ENCODE measurements at places on chromosomes 1 and 21. TPM values are rescaled to one million over a fixed set of nuclear protein-coding genes. Genes with fewer than 3 reads are reported as not detected.

DNA sequence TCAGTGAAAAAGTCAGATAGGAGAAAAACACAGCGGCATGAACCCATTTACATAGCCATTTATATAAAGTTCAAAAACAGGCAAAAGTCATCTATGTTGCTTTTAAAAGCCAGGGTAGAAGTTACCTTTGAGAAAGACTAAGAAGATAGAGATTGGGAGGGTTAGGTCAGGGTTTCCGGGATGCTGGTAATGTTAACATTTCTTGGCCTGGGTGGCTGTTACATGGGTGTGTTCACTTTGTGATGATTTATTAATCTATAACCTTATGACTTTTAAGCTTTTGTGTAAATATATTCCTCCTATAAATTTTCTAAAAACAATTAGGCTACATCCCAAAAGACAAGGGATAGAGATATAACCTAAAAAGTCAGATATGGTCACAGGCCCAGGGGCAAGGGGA is 15.0 kb upstream of the FAM20B start:
- no peak for DNase-seq

DNA sequence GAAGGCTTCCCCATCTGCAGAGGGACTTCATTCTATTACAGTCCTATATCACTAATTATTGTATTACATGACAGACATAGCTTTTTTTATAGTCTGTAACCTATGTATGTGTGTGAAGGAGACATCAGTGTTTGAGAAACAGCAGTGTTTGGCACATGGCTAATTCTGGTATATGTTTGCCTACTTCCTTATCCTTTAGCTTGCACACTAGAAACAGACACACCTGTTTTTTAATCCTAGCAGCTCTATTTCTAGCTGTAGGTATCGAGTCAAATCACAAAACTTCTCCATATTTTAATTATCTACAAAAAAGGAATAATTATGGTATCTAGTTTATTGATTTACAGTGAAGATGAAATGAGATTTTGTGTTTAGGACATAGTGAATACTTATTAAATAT is 129.4 kb upstream of the CACYBP start:
- no peak for DNase-seq

DNA sequence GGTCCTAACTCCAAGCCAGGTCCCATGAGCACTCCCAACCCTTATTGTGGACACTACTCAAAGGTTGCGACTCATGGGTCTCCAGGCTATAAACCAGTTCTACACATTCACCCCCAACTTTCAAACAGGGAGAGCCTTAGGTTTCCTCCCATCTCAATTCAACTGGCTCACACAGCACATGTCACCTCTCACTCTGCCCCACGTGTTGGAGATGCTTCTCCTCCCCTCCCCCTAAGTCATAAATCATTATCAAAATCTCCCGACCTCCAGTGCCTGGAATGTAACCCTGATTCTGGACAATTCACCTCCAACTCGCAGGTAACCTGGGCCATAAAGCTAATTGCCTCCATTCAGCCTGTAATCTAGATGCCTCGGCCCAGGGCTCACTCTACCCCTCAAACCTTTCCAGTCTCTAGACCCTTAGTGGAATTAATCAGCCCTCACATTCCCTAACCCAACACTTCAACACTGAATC is 595 bp downstream of the AK2 start:
- DNase-seq, result no peak

GRCh38 chr1:65992831-65993271 is 200.2 kb downstream of the PDE4B start:
- no peak for DNase-seq

DNA sequence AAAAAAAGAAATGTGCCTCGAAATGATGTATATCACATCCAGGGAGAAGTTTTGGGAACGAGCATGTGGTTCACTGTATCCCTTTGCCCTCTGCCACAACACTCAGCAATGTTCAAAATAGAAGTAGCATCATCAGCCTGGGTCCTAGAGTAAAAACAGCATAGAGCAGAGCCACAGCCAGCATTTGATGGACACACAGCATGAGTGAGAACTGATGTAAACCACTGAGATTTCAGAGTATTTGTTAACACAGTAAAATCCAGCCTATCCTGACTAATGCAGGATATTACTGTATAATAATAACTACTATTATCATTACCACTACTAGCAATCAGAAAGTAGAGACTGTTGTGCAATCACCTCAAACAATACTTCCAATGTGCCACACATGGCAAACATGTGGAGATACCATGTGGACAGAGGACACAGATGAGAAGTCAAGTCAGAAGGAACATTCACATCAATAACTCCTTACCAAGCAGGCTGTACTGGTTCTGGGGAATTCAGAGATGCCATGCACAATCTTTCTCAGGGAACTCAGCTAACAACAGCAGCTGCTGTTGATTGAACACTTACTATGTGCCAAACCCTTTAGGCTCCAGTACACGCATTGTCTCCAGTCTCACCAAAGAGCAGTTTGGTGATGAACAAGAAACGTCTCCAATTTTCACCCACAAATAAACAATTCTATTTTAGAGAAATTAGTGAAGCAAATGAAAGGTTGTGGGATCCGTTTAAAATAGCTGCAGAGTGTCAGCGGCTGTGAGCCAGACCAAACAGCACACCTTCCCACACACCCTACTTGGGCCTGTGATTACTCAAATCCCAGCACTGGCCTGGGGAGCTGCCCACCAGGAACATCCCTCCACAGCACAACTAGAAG is 16.6 kb upstream of the GFI1 start:
- no peak for DNase-seq

- no peak for DNase-seq
Observed at GRCh38 chr1:170126696-170127095, 19.1 kb upstream of the NTMT2 start.

DNA sequence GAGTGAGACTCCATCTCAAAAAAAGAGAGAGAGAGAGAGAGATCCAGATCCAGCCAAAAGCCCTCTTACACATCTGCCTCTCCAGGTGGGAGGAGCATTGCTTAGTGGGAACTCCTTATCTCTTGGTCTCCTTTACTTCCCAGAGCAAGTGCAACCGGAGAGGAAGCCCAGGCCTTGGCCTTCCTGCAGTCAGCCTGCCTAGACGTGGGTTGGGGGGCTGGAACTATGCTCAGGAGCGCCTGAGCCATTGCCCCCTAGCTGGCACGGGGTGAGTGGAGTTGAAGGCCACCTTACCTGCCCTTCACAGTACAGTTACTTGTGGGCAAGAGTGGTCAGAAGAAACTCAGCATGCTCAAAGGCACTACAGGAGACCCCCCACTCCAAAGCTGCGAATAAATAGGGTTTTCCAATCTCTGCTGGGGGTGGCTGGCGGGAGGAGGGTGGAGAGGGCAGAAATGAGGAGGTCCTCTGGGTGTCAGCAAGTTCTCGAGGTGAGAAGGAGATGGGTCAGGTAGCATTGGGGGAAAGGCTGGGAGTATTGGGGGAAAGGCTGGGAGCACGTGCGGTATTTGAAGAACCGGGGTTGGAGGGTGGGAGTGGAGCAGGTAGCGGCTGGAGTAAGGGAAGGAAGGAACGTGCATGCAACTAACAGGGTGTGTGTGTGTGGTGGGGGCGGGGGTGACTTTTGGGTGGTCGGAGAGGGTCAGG is 4.7 kb upstream of the DMBX1 start:
- DNase-seq, result no peak

GRCh38 chr1:16248603-16249516 is 11.9 kb upstream of the CPLANE2 start:
- DNase-seq, result no peak

DNA sequence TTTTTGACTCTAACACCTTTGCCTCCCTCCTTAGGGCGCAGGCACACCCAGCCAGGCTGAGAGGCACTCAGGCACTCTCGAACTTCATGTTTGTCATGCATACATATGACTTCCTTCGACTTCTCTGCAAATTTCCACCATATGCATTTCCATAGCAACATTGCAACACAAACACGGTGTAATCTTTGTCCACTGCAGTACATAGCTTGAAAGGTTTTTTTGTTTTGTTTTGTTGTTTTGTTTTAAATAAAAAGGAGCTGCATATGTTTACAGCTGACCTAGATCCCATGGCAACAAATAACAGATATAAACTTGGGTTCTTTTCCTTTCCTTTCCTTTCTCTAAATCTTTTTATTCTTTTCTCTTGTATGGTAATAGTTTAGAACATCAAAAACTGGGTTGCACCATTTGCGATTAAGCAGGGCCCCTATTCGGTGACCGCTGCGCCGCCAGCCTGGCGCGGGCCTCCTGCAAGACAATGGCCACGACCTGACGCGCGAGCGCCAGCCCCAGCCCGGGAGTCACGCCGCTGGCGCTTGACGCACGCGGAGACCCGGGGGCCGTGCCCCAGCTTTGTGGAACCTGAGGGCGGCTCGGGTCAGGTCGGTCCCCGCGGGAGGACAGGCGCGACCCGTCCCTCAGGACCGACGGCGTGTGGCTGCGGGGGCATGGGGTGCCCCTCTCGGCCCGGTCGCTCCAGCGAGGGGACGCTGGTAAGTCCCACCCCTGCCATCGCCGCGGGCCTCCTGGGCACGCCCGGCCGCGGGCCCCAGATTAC is 35.2 kb downstream of the CCN1 start:
- no peak for DNase-seq

DNA sequence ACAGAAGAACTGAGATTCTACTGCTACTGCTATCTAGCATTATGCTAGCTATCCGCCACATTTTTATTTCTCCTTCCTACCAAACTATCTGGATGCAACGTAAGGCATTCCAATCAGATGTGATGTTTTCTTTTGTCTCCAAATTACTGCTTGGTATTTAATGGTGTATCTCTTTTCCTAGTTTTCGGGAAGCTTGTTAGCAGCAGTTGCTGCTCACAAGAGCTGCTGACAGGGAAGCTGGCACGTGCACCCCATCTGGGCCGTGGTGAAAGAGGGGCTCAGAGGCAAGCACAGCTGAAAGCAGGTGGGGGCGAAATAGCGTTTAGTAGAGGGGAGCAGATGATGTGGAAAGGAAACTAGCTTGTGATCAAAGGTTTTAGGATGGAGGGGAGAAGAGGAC is 57.3 kb downstream of the JAK1 start:
- DNase-seq, result no peak

GRCh38 chr1:173946380-173946921 is 29.3 kb upstream of the SERPINC1 start:
- DNase-seq, result no peak

DNA sequence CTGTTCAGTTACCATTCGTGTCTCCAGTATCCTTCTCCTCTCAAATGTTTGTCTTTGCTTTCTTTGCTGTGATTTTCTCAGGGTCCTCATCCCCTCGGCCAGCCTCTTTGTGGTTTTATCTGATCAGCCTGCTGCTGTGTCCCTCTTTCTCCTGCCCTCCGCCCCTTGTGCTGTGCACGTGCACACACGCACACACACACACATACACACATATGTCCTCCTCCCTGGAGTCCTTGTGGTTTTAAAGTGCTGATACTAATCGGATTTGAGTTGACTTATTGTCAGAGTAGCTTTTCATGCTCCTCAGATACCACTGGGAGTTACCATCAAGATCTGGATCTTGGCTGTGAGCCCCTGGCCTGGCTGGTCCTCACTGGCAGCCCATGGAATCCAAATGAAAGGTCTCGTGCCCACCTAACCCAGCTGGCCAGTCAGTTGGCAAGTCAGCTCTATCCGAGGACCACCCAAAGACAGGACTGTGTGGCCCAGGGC is 34.1 kb downstream of the QSOX1 start:
- DNase-seq, result no peak

DNA sequence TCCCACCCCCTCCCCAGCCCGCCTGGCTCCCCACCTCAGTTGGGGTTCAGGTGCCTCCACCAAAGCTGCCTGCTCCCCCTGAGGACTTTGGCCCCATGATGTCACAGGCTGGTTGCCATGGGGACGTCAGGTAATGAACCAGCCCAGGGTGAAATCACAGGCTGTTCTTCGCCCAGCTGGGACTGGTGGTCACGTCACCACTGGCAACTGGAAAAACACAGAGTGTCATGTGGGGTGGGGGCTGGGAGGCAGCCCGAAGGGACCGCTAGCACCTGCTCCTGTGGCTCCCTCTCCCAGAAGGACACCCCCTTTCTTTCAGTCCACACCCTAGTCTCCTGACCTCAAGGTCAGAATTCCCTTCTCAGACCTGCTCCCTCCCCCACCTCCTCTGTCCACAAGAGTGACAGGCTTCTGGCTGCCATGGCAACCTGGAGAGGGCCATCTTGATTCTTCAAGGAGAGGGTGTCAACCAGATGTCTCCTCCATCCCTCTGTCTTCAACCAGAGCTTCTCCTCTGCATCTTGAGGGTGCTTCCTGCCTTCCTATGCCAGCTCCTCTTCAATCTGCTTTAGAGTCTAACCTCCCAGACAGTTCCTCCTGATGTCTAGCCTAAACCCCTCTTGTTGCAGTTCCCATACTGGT is 6.2 kb downstream of the FAM131C start:
- no peak for DNase-seq

DNA sequence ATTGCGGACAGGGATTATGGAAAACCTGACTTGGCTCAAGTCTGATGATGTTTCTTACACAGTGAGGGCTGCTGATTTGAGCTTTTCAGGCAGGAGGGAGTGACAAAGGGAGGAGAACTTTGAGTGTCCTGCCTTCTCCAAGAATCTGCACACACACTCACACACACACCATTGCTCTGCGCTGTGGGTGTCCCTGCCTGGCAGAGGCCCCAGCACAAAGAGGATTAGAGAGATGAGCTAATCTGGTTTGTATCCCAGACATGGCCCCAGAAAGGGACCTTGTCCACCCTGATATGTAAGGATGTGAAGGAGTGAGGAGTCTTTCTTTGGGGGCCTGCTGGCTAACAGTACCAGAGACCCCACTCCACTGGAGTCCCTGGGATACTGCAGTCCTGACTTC is 5.9 kb upstream of the WNT2B start:
- DNase-seq, result no peak

- no peak for DNase-seq
Observed at GRCh38 chr1:59446257-59446901, 149.5 kb downstream of the FGGY start.

DNA sequence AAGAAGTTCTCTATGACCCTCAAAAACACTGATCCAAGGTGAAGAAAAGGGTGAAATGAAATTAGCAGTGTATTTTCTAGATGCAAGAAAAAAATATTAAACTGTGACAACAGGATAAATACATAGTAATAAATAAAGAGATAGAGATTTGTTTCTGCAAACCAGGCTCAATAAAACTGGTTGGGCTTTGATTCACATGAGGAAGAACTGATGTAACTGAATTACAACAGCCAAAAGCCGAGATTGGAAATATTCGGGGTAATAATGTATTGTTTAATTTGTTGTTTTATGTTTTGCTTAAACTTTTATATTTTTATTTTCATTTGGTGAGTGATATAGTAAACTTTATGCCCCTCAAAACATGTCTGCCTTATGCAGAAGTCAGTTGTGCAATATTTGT is 285.0 kb downstream of the BRINP3 start:
- no peak for DNase-seq

- no peak for DNase-seq
Observed at GRCh38 chr21:25578056-25578961, 29.0 kb downstream of the MRPL39 start.

- no peak for DNase-seq
Observed at GRCh38 chr1:24074817-24075589, 36.9 kb downstream of the MYOM3 start.

Gene FAM72D
- total RNA-seq, result not detected

Gene LRRC40
- total RNA-seq, result 13.3 TPM

Gene FAM177B
- total RNA-seq, result not detected

Gene MFAP2
- total RNA-seq, result not detected

Gene CD2
- total RNA-seq, result 151 TPM

Gene GJA8
- total RNA-seq, result not detected

Gene ATP1A2
- not detected for total RNA-seq

Gene NBPF6
- total RNA-seq, result not detected

Gene NTMT2
- not detected for total RNA-seq

Gene SPRR2A
- not detected for total RNA-seq
